ENCODE measurements at places on chromosomes 1 and 21. TPM values are rescaled to one million over a fixed set of nuclear protein-coding genes. Genes with fewer than 3 reads are reported as not detected.

Gene BSND
- total RNA-seq, result not detected

Gene HSD3B1
- total RNA-seq, result not detected

Gene AKT3
- total RNA-seq, result 19.0 TPM

Gene PLD5
- not detected for total RNA-seq

Gene FGR
- total RNA-seq, result not detected
